ENCODE measurements at places on chromosomes 1 and 21. TPM values are rescaled to one million over a fixed set of nuclear protein-coding genes. Genes with fewer than 3 reads are reported as not detected.

C8A gene
- polyA plus RNA-seq: not detected

SHISAL2A gene
- polyA plus RNA-seq: not detected

ADAMTS4 gene
- 0.07 TPM for polyA plus RNA-seq

NES gene
- 0.06 TPM for polyA plus RNA-seq

TCEA3 gene
- polyA plus RNA-seq: 0.56 TPM

GFI1 gene
- 0.43 TPM for polyA plus RNA-seq

MATN1 gene
- polyA plus RNA-seq: 0.05 TPM

DTL gene
- 46.9 TPM for polyA plus RNA-seq

TBX19 gene
- polyA plus RNA-seq: 0.57 TPM

PGLYRP4 gene
- polyA plus RNA-seq: 0.11 TPM

ECM1 gene
- 11.7 TPM for polyA plus RNA-seq

LGR6 gene
- 0.15 TPM for polyA plus RNA-seq

SLAMF7 gene
- 3.0 TPM for polyA plus RNA-seq

TSPEAR gene
- polyA plus RNA-seq: not detected

ACTL8 gene
- polyA plus RNA-seq: not detected

GATAD2B gene
- 6.4 TPM for polyA plus RNA-seq

LMO4 gene
- 34.4 TPM for polyA plus RNA-seq

ITGB2 gene
- polyA plus RNA-seq: 1.8 TPM

FMO4 gene
- polyA plus RNA-seq: 1.8 TPM

FABP3 gene
- 0.24 TPM for polyA plus RNA-seq

OR2T35 gene
- not detected for polyA plus RNA-seq

OLIG2 gene
- polyA plus RNA-seq: not detected

IFNLR1 gene
- 5.9 TPM for polyA plus RNA-seq

CACNA1S gene
- not detected for polyA plus RNA-seq

CATSPERE gene
- 0.06 TPM for polyA plus RNA-seq

TMEM69 gene
- 53.7 TPM for polyA plus RNA-seq

CNIH3 gene
- polyA plus RNA-seq: 6.4 TPM

SNX7 gene
- 32.5 TPM for polyA plus RNA-seq

FCER1A gene
- polyA plus RNA-seq: not detected

APCS gene
- not detected for polyA plus RNA-seq
